Activated CD8-positive, alpha-beta memory T cell treated with anti-CD3 and anti-CD28 coated beads, Interleukin-2, amount 50 U/mL, for 4 hours (primary cell): ENCODE measurements at places on chromosomes 11 and 22.

DNA sequence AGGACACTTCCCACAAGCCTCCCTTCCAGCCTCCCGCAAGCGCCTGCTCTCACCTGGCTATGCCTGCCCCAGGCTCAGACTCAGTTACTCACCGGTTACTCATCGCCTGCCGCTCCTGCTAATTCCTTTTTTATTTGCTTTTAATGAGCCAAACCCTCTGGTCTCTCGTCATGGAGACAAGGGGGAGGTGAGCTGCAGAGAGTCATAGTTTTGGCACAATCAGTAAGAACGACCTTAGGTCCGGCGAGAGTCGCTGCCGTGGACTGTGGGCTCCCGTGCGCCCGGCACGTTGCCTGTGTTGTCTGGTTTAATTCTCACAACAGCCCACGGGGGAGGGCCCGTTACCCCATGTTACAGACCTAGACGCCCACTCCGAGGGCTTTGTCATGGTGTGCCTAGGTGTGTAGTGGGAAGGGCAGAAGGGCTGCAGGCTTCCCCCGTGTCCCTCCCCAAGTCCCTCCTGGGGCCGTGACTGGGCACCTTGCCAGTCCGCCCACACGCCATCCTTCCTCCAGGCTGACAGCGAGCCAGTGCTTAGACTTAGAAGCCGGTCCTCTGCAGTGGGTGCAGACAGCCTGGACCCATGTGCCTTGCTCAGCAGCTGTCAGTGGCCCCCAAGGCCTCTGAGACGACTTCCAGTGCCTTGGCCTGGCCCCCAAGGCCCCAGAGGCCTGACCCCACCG is 42.2 kb downstream of the WNT7B start:
- no peak for DNase-seq

DNA sequence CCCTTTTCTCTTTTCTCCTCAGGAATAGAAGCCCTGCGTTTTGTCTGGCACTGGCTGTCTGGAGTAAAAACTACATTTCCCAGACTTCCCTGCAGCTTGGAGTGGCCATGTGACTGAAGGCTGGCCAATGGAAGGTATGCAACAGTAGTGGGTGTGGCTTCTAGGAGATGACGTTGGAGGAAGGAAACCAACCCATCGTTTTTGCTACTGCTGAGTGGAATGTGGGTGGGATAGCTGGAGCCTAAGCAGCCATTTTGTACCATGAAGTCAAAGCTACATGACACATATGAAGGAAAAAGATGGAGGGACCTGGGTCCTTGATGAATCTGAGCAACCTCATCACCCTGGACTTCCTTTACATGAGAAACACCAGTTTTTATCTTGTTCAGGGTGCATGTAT is 19.6 kb downstream of the FGF3 start:
- no peak for DNase-seq

- DNase-seq, result no peak
These were observed 275.8 kb downstream of the FAT3 start for GRCh38 chr11:92500453-92500852.

GRCh38 chr22:19398206-19398605 is 33.3 kb downstream of the HIRA start:
- no peak for DNase-seq

- DNase-seq, result no peak
These were observed 13.0 kb downstream of the TUB start for GRCh38 chr11:8093931-8094575.

DNA sequence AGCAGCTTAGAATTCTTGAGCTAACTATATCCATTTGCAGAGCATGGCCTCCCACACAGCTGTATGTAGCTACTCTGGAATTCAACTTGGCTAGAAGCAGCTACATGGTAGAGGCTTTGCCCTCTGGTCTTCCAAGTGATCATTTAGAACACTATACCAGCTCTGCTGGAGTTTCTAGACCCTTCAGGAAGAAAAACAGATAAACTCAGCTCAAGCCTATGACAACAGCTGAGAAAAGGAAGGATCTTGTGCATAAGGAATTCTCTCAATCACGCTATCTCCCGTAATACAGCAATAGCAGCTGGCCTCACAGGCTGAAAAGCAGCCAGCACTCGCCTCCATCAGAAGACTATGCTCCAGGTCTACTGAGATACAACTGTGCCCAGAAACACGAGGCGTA is 50.6 kb upstream of the APOA1 start:
- DNase-seq, result no peak

DNA sequence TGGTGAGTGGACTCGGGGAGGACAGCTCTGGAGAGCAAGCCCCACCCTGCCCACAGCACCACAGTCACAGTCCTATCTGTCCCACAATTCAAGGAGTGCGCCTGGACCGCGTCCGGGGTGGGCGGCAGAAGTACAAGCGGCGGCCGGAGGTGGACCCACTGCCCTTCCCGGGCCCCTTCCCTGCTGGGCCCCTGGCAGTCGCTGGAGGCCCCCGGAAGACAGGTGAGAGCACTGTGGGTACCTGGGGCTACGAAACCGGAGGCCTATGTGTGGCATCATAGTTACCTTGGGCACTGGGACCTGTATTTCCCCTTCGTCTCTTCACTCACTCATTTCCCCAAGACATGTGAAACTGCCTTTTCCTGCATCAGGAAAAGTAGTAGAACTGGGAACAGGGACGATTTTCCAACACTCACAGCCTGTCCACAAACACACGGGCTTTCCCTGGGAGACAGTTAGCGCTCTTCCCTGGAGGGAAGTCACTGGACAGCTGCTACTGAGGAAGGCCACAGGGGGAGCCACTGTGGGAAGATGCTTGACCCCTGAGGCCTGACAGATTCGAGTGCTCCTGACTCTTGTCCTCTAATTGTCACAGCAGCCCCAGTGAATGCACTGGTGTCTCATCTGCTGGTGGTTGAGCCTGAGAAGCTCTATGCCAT is 3.1 kb downstream of the TRMT112 start:
- no peak for DNase-seq

DNA sequence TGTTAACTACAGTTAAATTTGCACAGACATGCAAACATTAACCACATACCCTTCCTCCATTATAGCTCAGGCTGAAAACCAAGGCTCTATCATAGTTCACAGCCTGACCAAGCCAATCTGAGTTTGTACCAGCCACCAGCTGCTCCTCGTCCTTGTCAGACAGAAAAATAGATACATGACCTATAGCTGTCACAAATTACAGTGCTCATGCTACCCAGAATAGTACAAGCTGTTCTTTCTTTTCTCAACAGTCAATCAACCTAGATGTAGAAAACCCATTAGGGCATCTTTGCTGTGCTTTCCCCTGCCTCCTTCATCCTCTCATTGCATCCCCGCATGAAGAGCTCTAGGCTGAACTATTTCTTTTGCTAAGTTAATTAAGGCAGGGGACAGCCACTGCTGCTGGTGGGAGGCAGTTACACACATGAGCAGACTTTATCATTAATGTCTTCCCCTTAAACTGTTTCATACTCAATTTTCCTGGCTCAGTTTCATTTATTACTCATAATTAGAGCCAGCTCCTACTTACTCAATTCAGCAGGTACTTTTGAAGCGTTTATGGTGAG is 148.3 kb downstream of the TRPC6 start:
- DNase-seq, result no peak

GRCh38 chr11:95790933-95791708 is 823 bp downstream of the CEP57 start:
- peak; percentile 41 for DNase-seq

DNA sequence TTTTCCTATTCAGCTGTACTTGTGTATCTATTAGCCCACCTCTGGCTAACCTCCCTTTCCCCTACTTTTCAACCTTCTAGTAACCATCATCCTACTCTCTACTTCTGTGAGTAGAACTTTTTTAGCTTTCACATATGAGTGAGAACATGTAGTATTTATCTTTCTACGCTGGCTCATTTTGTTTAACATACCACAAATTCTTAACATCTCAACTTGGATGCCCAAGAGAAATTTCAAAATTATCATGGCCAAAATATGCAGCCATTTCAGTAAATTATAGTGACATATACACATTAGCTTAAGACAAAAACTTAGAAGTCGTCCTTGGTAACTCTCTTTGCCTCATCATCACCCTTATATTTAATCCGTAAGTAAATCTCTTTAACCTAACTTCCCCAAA is 34.7 kb downstream of the LUZP2 start:
- DNase-seq, result no peak
